ENCODE measurements at places on chromosomes 11 and 22.
A peak's percentile ranks its signal among the peaks of the same experiment; 100 is the strongest.

- no peak for DNase-seq
These were observed 106.3 kb upstream of the ANO3 start for GRCh38 chr11:26225646-26226045.

DNA sequence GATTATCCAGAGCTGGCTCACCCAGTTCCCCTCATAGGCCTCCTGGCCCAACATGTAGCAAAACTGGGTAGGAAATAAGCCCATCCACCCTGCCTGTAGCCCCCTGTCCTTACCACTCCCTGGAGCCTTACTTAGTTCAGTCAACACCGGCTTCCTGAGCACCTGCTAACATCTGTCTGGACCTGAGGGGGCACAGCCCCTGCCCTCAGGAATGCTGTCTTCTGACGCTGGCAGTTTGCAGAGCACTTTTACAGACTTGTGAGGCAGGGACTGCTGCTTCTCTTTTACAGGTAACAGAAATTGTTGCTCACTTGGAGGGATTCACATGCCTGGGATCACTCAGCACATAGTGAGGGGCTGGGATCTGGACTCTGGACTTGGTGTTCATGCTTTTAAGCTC, 152.0 kb upstream of the TBCEL start:
- no peak for DNase-seq

DNA sequence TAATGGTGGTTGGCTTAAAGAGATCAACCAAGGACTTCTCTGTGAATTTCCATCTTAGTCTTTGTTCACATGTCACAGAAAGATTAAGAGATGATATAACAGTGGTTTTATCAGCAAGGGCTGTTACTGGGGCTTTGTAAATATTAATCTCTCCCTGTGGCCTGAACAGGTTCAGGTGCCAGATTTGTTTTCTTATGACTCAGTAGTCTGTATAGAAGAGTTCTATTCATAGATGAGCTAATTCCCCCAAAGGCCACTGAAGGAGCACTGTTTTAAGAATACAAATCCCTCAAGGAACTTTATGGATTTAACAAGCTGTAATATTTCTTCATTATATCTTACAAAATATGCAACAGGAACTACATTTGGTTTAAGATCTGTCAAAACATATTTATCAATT, 50.4 kb downstream of the TCP11L1 start:
- no peak for DNase-seq

- peak; percentile 82 for DNase-seq
These were observed 13.1 kb downstream of the EEF1G start for GRCh38 chr11:62560566-62561103.

GRCh38 chr11:65381716-65382032, 772 bp downstream of the SLC25A45 start:
- DNase-seq = no peak

DNA sequence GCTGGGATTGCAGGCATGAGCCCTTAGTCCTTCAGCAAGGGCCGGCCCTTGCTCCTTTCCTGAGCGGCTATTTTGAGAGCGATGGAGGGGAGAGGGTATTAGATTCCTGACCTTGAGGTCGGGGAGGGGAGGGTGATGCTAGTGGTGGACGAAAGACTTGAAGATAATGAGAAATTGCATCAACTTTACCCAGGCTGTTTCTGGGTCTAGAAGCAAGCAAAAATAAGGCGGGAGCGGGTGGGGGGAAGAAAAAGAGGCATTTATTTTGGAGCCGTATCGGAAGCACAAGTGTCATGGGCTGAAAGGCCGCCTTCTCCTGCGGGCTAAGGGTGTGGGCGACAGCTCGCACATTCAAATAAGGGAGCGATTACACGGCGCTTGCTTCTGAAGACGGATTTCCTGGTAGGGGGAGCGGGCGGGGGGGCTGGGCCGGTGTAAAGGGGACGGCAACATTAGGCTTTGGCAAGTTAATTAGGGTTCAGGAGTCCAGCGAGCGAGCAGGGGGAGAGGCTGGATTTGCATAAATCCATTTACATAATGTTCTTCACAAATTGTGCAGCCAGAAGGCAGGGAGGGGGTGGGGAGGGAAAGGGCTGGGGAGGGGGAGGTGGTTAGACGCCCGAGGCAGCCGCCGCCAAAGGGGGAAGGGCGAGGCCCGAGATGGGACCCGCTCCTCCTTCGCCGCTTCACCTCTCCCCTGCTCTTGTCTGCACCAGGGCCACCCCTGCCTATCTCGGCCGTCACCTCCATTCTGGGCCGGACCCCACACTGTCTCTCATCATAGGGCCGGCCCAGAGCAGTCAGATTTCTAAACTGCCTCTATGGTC, 245.9 kb downstream of the MIAT start:
- no peak for DNase-seq

DNA sequence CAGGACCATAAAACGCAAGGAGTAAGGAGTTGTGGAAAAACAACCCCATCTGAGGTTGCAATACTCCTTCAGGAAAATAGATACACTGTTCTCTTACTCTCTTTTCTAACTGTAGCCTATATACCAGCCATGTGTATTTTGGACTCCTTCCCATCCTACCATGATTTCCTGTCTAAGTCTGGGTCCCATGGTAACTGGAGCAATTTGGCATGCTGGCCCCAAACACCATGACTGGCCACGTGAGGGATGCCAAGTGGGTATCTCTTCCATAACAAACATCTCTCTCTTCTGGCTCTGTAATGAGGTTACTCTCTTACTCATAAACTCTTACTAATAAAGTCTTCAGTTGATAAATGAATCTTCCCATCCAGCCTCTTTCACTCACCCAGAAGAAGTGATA, 26.5 kb downstream of the ABTB2 start:
- no peak for DNase-seq

- DNase-seq = no peak
These were observed 19.1 kb downstream of the SPECC1L start for GRCh38 chr22:24289741-24290163.

GRCh38 chr11:132463295-132464002, 1068.9 kb downstream of the OPCML start:
- no peak for DNase-seq

- DNase-seq = no peak
These were observed 127.8 kb upstream of the CADM1 start for GRCh38 chr11:115632061-115632460.

DNA sequence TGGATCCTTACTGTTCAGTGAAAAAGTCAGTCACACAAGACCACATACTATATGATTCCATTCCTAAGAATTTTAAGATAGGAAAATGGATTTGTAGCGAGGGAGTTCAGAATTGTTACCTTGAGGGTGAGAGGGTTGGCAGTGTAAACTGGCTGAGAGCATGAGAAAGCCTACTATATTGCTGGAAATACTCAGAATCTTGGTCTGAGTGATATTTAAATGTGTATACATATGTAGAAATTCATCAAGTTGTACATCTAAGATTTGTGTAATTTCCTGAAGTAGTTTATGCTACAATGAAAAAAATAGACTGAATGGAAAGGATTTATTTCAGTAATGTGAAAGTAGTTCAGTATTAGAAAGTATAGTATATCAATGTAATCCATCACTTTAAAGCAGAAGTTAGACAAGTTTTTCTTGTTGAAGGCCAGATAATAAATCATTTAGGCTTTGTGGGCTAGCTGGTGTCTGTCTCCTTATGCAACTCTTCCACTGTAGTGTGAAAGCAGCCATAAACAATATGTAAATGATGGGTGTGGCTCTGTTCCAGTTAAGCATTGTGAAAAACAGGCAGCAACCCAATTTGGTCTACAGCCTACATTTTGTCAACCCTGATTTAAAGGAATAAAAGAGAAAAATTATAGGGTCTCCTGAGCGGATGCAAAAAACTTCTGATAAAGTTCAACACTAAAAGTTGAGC, 127.2 kb upstream of the THY1 start:
- no peak for DNase-seq

- no peak for DNase-seq
These were observed 16.1 kb upstream of the ARHGEF17 start for GRCh38 chr11:73291781-73292524.

- peak; percentile 44 for DNase-seq
These were observed 14.9 kb downstream of the SCYL1 start for GRCh38 chr11:65539744-65540289.

DNA sequence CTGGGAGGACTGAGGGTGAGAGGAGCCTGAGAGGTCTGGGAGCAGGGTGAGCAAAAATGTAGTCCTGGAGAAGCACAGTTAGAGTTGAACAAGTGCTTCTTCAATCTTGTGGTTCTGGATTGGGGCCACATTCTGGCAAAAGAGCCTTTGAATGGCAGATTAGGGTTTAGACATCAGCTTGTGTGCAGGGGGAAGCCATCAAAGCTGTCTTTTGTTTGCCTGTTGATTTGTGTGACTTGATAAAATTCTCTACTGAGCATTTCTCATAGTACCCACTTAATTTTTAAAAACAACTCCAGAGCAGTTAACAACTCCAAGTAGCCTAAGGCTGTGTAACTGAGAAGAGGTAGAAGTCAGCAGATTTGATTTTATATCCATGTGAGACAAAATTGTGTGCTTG, 166.2 kb downstream of the FAT3 start:
- no peak for DNase-seq

DNA sequence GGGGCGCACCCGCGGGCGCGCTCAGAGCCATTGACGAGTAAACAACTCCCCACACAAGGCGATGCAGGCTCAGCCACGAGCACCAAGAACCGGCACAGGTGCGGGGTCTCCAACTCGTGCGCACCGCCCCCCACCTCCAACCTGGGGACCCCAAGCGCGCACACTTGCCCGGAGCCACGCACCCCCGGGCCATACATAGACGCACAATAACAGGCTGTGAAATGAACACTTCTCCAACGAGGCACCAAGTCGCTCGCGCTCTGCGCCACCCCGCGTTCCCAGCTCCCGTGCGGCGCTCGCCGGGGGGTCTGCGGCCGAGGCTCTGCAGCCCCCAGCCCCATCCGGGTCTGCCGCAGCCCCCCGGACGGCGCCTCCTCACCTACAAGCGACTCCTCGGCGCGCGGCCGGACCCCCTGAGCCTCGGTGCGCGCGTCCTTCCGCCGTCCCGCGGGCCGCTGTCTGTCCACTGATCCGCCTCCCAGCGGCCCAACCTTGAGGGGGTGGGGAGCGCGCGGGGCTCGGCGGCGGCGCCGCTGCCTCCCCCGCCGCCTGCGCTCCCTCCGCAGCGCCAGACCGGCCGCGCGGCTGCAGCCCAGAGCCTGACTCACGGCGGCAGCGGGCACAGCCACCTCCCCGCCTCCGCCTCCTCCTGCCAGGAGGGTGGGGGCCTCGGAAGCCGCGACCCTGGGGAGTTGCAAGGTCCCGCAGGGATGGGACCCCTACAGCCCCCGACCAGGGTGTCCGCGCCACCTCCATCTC, 1.6 kb downstream of the IFITM10 start:
- no peak for DNase-seq

DNA sequence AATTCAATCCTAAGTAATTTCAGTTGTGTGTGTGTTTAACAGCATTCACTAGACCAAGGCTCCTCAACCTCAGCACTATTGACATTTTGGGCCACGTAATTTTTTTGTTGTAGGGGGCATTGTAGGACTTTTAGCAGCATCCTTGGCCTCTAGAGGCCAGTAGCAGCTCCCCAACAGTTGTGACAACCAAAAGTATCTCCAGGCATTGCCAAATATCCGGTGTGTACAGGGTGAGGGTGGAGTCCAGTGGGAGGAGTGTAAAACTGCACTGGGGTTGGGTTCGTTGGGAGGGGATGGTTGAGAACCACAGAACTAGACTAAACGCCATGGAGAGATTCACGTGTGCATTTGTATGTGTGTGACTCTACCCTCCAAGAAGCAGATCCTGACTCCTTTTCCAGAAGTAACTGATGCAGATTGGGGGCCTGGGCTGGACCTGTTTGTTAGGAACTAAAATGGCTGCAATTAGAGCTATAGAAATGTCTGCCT, 5.9 kb upstream of the PHF21A start:
- DNase-seq = peak; percentile 31

- DNase-seq = no peak
These were observed 8.4 kb upstream of the IRAG1 start for GRCh38 chr11:10701982-10702381.

DNA sequence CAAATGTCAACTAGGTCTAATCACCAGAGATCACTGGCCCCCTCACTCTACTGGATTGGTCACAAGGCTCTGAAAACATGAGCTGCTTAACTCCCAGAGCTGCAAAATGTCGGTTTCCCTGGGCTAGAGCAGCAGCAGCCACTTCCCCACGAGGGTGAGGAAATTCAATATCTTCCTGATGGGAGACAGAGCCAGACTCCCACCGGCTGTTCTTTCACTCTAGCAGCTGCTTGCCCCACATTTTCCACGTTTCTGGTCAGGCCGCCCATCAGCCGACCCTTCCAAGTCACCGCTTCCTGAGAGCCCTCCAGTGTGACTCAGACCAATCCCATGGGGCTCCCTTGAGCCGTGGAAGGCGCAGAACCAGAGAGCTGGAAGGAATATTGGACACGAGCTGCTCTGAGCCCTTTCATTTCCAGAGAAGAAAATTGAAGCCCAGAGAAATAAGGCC, 227.0 kb downstream of the ADAMTS15 start:
- DNase-seq = no peak
